ENCODE measurements at places on chromosomes 6 and 20. TPM values are rescaled to one million over a fixed set of nuclear protein-coding genes. Genes with fewer than 3 reads are reported as not detected.

ARFGEF3 gene
- 0.09 TPM for total RNA-seq

TMEM200A gene
- total RNA-seq = 1.3 TPM

COL9A3 gene
- total RNA-seq = 2.1 TPM

CTSZ gene
- 16.8 TPM for total RNA-seq

ARMH2 gene
- total RNA-seq = 4.6 TPM

CAP2 gene
- total RNA-seq = not detected

DNA sequence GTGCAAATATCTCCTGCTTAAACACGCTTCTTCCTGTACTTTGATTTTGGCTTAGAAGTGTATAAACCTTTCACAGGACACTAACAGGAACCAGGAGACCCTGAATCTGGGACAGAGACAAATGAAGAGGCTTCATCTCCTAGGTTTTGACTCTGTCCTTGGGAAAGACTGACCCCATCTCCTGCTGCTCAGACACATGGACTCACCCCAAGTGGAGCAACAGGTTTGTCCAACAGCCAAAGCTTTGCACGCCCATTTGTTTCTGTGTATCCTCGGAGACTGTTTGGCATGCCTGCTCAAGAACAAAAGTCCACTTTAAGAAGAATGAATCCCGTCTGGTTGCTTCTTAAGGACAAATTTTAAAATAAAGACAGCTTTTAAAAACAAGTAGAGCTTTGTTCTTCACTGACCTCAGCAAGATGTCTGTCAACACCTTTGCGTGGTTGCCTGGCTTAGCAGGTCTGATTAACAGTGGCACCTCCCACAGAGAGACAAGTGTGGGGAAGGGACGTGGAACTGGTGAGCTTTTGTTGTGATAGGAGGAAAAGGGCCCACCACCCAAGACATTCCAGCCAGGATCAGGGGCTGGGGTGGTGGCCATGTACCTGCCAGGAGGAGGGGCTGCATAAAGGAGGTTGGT, 202.6 kb downstream of the SOD2 start:
- DNase-seq = no peak

- no peak for DNase-seq
Measured at GRCh38 chr6:144585217-144585814, 300.2 kb downstream of the UTRN start.

GRCh38 chr6:19463250-19463649, 373.9 kb upstream of the ID4 start:
- DNase-seq = no peak

GRCh38 chr20:15794409-15794808, 778.8 kb downstream of the KIF16B start:
- DNase-seq = no peak

GRCh38 chr20:21340991-21341697, 38.0 kb downstream of the XRN2 start:
- no peak for DNase-seq

DNA sequence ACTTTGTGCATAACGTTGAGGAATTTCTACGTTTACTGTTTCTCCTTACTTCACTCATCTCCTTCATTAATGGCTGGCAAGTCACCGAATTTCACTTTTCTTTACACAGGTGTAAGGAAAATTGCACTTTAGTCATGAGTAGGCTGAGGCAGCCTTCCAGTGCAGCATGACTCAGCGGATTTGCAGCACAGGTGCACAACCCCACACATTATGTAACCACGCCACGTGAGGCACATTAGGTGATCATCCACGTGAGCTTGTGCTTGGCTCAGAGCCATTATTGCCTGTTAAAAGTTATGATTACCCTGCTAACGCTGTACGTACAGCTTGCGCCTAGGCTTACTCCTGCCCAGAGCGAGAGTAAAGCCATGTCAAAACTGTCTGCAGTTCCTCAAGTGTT, 158.8 kb downstream of the NKAIN2 start:
- no peak for DNase-seq

DNA sequence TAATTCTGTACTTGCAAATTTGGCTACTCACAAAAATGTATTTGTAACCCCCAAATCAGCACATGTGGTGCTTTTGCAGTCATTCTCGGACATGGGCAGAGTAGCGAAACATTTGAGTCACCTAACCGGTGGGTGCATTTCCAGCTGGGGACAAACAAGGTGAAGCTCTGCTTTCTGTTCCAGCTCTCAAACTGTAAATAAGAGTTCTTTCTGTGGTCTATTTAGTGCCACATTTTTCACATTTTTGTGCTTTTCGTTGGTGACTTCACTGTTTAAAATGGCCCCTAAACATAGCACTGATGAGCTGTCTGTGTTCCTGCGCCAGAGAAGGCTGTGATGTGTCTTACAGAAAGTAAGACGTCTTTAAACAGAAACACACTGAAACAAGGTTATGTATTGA, 244.5 kb downstream of the CDC5L start:
- no peak for DNase-seq

GRCh38 chr6:81376745-81377144, 375.7 kb downstream of the TENT5A start:
- DNase-seq = no peak

DNA sequence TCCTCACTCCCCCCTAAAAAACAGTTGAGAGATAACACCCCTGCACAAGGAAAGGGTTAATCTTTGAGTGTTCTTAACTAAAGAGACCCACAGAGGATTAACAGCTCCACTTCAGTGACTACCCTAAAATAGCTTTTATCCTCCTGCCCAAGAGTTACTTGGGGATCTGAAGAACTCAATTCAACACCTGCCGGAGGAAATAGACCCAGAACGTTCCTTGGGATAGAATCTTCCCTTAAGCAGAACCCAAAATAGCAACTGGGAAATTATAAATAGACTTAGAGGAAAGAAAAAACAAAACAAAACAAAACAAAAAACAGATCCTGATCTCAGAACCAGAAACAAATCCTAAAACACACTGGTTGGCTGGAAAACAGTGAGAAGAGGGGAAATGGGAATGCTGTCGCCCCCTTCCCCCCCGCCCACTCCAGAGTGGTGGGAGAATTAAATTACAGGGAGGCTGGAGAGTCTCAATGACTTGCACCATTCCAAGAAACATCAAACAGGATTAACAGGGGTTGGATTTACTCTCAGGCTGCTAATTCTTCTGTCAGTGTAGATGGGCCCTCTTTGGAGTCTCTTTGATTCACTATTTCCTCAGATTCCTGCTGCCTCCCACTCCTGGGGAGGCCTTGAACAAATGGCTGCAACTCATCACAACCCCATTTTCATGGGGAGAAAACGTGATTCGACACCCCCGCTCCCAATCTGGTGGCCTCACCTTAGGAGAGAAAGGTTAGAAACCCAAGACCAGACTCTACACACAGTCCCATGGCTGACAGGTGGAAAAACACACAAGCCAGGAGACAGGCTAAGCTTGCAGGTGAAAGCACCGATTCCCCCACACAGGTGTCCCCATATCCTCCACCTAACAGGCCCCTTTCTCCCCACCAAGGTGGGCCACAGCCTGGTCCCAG, 1.4 kb downstream of the PLAGL2 start:
- no peak for DNase-seq

DNA sequence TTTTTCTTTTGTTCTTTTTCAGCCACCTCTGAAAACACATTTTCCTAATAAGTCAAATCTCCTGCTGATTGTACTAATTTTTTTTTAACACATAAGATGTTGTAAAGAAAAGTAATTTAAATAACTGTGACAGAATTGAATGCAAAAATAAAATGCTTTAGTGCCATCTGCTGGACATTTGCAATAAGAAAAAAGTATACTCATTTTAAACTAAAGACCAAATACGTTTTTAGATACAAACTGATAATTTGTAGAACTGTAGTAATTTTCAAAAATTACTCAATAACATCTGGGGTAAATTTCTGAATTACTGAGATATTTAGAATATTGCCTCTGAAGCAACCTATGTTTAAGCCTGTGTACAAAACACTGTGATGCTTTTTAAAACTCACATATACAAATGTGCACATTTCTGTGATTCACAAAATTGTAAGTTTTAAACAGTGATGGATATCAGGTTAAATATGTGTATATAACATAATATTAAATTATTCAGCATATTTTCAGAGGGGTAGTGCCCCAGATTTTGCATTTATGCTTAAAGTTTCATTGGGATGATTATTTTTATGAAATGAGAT, 198.7 kb downstream of the RIMS1 start:
- DNase-seq = no peak

- no peak for DNase-seq
Measured at GRCh38 chr6:146857980-146858347, 259.2 kb downstream of the ADGB start.

DNA sequence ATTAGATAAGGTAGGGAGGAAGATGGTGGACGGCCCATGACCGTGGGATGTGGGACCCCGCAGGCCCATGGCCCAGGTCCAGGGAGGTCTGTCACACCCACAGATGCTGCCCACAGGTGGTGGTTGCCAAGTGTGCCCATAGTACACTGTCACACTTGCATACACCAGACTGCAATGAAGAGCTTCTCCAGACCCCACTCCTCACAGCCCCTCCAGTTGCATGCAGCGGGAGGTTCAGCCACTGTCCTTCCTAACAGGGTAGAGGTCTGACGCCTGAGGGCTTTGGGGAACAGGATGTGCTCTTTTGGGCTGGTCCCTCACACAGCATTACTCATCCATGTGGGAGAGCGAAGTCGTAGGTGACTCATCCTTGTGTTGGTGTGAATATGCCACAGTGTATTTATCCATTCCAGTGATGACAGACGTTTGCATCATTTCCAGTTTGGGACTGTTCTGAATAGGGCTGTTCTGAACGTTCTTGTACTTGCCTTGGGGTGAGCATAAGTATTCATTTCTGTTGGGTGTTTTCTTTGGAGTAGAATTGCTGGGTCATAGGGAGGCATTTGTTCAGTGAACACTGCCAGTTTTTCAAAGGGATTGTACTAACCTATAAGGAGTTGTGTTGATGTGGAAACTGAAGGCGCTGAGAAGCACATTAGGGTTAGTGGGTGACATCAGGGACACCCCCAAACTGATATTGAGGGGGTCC, 10.1 kb upstream of the PYGB start:
- no peak for DNase-seq

- DNase-seq = no peak
Measured at GRCh38 chr20:60381643-60382400, 423.6 kb downstream of the CDH26 start.

GRCh38 chr6:150627585-150628025, 27.9 kb downstream of the PLEKHG1 start:
- no peak for DNase-seq

GRCh38 chr20:58847463-58847862, 3.2 kb downstream of the GNAS-AS1 start:
- DNase-seq = no peak

- DNase-seq = no peak
Measured at GRCh38 chr6:105373481-105373880, 29.4 kb downstream of the PREP start.
